ENCODE measurements at places on chromosomes 3 and 15.

- DNase-seq = no peak
Observed at GRCh38 chr15:88208396-88208795, 48.1 kb downstream of the NTRK3 start.

GRCh38 chr15:40273428-40273827 lies 9.4 kb downstream of the ANKRD63 start:
- DNase-seq = no peak

GRCh38 chr3:159821736-159822135 lies 166.9 kb upstream of the IL12A start:
- DNase-seq = no peak

GRCh38 chr15:56760186-56760585 lies 26.9 kb upstream of the ZNF280D start:
- no peak for DNase-seq

DNA sequence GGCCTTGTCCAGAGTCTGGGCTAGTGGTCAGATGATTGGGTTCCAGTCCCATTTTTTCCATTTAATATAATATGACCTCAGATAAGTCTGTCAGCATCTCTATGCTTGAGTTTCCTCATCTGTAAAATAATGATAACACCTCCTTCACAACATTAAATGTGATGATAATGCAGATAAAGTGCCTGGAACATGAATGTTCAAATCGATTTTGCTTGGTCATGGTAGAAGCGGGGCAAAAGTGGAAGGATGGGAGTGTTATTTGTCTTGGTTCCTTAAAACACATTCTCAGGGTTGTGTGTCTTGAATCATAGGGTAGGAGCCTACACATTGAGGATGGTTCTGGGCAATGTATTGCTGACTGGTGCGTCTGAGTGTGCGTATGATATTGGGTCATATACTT lies 16.9 kb downstream of the ARIH2 start:
- no peak for DNase-seq

GRCh38 chr15:61720197-61720704 lies 340.0 kb downstream of the VPS13C start:
- no peak for DNase-seq

DNA sequence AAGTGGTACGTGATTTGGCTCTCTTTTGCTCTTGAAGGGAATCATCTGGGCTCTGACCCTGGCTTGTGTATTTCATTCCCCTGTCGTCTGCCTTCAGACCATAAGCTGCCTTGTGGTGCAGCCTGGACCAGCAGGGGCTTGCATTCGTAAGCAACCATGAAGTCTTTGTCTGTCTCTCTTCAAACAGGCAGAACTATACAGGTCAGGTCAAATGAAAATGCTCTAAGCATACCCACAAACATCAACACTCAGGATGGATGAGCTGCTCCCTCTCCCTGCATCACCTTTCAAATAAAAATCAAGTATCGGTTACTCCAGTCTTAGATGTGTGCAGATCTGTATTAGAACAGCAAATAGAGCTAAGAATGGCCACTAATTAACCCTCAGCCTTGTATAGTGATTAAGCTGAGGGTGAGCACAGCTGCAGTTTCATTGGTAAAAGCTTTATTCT lies 268.6 kb upstream of the UBE2E1 start:
- DNase-seq = no peak

DNA sequence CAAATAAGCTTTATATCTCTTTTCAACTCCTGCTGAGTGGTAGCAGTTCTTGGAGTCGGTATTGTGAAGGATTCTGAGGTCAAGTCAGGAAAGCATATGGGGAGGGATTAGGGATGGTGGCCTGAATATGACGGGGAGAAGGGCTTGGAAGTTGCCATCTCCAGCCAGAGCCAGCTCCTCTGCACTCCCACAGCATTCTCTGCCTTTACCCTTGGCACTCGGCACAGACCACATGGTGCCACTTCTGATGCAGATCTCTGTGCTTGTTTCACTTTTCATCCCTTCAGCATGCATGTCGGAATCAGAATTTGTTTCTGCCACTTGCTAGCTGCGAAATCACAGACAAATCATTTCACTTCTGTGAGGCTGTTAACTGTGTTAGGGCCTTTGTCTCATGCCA lies 52.5 kb downstream of the RAB11A start:
- DNase-seq = no peak

DNA sequence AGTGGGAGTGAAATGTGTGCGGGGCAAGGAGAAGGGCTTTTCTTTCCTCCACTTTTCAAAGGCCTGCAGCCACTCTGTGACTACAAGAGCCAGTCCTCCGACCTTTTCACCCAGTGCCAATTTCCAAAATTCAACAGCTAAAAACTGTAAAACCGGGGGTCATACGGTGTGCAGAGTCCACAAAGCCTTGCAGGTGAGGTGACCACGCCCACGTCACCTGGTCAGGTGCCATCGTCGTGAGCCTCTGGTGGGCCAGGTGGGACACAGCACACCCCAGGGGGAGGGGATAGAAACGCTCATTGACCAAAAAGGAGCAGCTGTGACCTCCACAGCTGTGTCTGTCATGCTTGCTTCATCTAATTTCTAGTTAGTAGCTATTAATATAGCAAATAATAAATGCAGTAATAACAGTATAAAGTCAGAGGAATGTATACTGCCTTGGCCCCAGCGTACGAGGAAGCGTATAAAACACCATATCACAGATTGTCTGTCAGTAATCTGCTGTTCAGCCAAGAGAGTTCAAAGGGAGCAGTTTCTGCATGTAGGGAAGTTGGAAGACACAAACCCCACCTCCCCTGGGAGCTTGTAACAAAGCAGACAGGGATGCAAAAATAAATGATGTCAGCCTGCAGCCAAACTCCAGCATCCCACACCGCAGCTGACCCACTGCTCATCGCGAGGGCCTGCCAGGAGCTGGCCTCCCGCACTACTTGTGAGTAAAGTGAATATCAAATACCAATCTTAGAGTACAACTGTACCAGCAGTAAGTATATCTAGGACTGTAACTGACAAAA lies 86.7 kb downstream of the VGLL4 start:
- no peak for DNase-seq

GRCh38 chr15:100284701-100285100 lies 57.1 kb downstream of the ADAMTS17 start:
- DNase-seq = no peak

DNA sequence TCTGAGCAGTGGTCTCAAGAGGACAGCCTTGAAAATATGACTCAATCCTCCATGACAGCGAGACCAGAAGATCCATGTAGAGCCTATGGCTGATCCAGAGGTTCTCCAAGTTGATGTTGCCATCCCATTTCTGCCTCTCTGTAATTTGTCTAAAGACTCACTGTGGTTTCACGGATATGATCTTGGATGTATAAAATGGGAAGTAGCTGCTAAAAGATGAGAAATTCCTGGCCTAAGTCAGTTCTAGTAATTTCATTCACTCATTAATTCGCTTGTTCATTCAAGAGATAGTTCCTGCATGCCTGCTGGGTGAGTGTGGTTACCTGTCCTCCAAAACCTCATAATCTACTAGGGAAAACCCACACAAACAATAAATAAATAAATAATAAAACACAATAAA lies 145.9 kb downstream of the TNIK start:
- DNase-seq = no peak

DNA sequence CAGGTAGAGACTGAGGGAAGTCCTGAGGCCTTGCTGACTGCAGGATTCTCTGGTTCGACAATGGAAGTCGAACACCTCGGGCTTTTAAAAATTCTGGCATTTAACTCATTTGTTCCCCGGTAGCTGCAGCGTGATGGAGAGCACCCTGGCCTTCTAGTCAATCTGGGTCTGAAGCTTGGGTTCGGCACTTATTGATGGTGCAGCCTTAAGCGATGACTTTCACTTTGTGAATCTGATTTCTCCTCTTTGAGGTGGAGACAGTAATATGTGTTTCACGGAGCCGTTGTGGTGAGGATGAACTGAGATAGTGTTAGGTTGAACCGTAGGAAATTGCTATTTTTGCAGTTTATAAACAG lies 621 bp upstream of the PARP6 start:
- no peak for DNase-seq

- DNase-seq = no peak
Observed at GRCh38 chr3:110210086-110210660, 861.4 kb upstream of the NECTIN3 start.

DNA sequence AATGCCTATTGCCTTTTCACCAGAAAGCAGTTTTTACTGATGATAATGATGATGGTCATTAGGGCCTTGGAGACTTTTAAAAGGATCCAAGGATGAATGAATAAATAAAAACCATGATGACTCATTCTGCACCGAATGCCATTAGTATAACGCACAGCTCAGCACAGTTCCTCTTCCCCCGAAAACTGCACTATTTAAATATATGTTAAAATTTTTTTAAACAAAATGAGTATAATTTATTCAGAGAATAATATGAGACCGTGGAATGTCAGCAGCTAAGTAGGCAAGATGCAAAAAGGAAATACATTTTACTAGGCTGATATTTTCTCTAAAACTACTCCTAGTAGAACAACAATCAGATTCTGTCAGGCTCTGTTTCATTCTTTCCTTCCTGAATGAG lies 83.4 kb upstream of the NANOGP8 start:
- DNase-seq = no peak

GRCh38 chr3:194137008-194137505 lies 1.1 kb downstream of the HES1 start:
- DNase-seq = no peak

Data from retinal pigment epithelial cell (primary cell).